ENCODE measurements at places on chromosomes 5 and 9.

- no peak for DNase-seq
Measured at GRCh38 chr5:16625096-16625495, 8.3 kb upstream of the RETREG1 start.

GRCh38 chr9:85421641-85422040 is 320.1 kb downstream of the AGTPBP1 start:
- DNase-seq, result no peak

GRCh38 chr5:169009123-169009522 is 291.8 kb downstream of the SLIT3 start:
- no peak for DNase-seq

- no peak for DNase-seq
Measured at GRCh38 chr5:44294516-44294915, 94.7 kb downstream of the FGF10 start.

DNA sequence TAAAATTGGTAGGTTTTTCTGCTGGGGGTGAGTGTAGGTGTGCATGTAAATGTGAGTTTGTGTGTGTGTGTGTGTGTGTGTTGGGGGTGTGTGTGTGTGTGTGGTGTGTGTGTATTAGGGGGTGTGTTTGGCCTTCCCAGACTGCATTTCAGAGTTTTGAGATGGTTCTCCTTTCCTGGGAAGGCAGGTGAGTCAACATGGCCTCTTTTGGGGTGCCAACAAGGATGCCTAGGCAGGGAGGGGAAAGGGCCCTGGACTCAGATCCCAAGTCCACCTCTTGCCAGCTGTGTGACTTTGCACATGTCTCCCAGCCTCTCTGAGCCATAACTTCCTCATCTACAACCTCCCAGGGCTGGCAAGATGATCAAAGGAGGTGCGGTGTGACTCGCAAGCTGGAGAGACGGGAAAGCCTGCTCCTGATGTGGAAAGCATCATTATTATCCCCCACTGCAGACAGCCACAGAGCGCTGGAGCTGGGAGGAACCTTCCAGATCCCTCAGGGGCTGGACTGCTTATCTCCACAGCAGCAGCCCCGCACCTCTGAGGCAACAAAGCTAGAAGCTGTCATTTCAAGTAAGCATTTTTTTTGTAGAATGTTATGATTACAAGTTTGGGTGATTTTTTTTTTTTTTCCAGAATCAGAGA is 63.5 kb upstream of the TBC1D2 start:
- DNase-seq, result no peak

DNA sequence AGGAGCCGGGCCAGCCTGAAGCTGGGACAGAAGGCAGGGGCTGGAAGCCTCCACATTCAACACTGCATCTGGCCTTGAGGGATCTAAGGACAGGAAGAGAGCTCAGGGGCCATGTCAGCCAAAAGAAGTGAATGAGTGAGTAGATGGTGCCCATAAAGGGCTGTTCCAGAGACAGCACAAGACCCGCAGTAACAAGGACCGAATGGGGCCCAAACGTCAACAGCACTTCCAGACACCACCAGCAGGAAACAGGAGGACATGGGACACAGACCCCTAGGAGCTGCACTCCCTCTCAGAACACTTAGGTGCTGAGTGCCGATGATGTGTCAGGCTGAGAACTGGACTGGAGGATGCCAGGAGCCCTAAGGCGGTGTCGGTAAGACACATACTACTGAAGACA is 114.8 kb upstream of the FAM120A start:
- DNase-seq, result no peak

- DNase-seq, result no peak
Measured at GRCh38 chr9:38301376-38302106, 91.0 kb upstream of the ALDH1B1 start.

DNA sequence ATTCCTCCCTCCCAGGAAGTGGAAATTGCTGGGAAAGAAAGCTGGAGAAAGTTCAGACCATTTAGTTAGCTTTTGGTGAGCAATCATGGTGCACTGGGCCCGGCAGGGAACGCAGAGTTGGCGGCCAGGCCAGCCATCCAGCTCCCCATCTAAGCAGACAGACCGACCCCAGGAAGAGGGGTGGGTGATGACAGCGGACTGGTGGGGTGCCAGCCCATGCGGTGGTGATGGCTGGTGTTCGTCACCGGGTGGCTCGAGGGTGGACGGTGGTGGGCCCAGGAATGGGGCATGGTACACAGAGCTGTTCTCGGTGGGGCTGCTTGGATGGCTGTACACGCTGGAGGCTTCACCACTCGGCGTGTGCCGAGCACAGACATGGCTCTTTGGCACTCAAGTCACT is 85.6 kb upstream of the ARAP3 start:
- DNase-seq, result no peak

GRCh38 chr9:108609227-108609896 is 246.4 kb downstream of the ACTL7B start:
- no peak for DNase-seq

- no peak for DNase-seq
Measured at GRCh38 chr9:105930011-105930627, 235.8 kb downstream of the TMEM38B start.

- DNase-seq, result no peak
Measured at GRCh38 chr5:159017786-159018185, 81.9 kb downstream of the EBF1 start.

- DNase-seq, result no peak
Measured at GRCh38 chr5:145689235-145689634, 145.9 kb downstream of the PRELID2 start.

GRCh38 chr9:112387115-112387514 is 7.2 kb downstream of the HSDL2 start:
- no peak for DNase-seq

GRCh38 chr5:32160228-32160627 is 13.9 kb downstream of the GOLPH3 start:
- DNase-seq, result no peak

DNA sequence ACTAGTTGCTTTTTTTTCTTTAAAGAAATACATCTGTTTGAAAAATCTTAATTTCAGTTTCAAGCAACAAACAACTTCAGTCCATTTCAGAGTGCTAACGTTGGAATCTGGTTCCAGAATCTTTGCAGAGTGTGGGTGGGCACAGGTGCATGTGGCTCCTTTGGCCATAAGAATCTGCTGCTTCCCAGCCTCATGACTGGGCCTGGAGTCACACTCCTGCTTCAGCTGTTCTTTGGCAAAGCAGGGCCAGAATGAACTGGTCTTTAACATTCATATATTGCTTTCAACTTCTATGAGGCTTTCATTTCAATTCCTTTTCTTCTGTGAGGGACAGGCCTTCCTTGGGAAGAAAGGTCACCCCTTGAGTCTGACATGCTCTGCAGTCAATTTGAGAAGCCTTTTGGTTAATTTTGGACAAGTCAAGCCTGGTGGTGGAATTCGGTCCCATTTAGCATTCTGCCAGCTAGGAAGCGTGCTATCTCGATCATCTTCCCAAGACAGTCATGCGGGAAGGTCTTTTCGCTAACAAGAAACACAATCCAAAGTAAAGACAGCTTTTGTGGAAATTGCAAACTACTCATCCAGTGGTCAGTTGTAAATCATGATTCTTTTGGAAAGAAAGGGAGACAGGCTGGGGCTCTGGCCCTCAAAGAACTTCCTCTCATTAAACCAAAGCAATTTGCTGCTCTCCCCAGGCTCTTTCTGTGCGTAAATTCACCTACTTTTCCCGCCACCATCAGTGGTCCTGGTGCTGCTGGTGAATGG is 55.2 kb downstream of the SLC1A3 start:
- DNase-seq, result no peak

DNA sequence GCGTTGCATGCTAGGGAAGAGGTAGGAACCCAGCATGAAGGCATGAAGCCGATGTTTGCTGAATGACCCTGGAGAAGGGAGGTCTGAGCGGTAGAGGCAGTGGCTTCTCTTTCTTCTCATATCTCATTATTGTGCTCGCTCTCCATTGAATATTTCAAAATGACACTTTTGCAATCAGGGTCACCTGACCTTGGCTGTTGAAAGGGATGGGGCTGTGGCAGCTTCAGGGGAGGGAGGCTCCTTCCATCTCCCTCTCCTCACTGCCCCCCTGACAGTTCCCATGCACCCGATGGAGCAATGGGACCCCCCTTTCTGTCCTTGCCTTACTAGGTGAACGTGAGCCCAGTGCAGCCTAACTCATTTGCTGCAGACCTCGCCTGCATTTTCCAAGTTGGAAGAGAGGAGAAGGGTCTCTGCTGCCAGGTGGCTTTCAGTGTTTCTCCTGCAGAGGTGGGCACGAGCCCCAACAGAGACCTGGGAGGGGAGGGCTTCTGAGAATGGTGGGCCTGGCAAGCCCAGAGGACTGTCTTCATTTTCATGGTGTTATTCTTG is 17.9 kb downstream of the STC2 start:
- no peak for DNase-seq

DNA sequence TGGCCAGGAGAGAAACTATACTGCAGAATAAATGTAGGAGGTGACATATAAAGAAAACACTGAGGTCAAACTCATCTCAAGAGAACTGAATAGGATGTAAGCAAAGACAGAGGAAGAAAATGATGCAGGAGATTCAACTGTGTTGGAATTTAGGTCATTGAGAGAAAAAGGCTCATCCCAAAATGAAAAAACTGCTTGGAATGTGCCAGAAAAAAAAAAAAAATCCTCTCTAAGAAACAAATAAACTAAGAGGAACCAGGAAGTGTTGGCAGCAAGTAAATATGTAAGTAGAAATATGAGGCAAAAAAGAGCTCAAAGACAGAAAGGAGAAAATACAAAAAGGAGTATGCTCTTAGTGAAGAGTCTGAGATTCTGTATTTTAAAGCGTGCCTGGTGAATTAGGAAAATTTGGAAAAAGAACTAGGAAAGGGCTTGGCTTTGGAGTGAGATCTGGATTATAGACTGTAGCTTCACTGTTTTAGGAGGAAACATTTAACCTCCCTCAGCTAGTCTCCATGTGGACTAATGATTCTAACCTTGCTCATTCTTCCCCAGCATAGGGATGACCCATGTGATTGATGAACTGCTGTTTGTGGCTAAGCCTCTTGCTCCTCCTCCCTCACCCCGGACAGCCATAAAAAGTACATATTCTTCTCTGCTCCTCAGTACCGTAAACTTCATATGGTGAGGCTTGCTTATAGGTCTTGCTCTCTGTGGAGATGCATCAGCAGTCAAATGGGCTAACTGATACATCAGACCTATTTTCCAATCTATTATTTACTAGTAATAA is 185.6 kb upstream of the POU5F2 start:
- no peak for DNase-seq

DNA sequence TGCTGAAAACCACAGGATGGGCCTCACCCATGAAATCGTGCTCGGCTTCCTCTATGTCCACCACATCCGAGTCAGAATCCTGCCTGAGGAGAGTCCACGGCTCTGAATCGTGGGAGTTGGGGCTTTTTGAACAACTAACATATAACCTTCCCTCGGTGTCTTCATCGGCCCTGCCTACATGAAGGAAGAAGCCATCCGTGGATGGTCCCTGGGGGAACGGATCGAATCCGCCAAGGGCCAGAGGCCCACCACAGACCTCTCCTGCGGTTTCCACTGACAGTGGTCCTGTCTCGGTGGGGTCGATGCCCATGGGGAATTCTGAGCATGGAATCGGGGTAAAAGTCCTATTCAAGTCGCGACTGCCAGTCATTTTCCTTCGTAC is 85.0 kb downstream of the CAMSAP1 start:
- DNase-seq, result no peak

DNA sequence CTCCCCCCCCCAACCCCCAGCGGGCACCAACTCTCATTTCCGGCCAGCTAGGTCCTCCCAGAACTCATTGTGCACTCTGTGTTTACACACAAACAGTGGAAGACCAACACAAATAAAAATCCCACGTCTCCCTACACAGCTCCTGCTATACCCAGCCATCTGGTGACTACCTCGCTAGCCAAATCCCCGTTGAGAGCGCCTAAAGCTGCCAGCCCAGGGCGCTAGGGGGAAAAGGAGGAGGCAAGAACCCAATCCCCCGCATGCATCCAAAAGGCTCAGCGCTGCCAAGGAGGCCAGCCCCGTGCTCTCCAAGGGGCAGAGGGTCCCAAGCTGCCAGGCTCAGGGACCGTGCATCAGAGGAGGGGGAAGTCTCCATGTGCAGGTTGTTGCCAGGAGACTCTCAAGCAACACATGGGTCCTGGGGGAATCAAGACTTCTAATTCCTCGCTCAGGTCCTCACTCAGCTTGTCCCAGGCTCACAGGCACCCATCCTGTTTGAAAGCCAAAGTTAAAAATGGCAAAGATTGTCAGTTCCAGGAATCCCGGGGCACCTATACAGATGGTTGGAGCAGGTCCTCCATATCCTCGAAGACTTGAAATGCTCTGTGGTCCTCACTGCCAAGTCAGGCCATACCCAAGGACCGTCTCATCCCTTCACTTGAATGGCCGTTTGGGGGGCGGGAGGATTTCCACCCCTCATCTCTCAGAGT is 2.7 kb downstream of the ASTN2 start:
- no peak for DNase-seq

- DNase-seq, result no peak
Measured at GRCh38 chr5:44360919-44361318, 28.3 kb downstream of the FGF10 start.

- no peak for DNase-seq
Measured at GRCh38 chr9:113946496-113947115, 70.5 kb downstream of the ZNF618 start.

- no peak for DNase-seq
Measured at GRCh38 chr5:122029818-122030217, 48.2 kb downstream of the LOX start.

DNA sequence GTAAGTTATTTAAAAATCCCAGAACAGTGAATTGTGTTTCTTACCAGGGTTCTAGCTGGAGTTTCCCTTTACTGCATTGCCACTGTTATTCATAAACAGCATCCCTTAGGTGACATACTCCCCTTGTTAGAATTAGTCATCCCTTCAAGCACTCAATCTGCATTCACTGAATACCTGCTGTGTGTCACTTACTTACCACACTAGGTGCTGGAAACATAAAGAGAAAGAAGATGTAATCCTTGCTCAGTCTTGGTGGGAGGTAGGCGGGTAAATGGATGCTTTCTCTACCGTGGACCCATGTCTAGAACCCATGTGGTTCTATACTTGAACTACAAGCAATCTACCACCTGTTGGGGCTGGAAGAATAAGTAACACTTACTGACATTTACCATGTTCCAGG is 371.6 kb downstream of the KDM4C start:
- no peak for DNase-seq

- DNase-seq, result no peak
Measured at GRCh38 chr9:13756943-13757342, 477.5 kb upstream of the MPDZ start.

GRCh38 chr9:106843371-106843770 is 19.6 kb upstream of the ZNF462 start:
- no peak for DNase-seq

DNA sequence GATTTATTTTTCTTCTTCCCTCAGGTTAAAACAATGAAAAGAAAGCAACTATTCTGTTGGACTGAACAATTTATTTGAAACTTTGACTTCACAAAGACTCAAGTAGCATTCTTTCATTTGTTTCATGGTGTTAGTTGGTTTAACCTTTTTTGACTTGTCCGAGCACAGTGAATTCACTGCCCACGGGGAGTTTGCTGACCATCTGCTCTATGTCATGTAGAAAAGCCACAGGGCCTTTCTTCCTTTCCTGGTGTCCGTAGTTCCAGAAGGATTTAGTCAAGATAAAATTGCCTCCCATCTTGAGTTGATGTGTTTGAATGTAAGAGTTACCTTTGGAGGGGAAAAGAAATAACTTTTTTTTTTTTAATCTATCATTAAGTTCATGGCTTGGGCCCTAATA is 55.1 kb upstream of the ZNF608 start:
- DNase-seq, result no peak

GRCh38 chr5:148957591-148958202 is 105.2 kb downstream of the SH3TC2 start:
- DNase-seq, result peak; percentile 16

Data from activated T-cell treated with anti-CD3 and anti-CD28 coated beads for 24 hours (primary cell).